ENCODE measurements at places on chromosomes 2 and 18. TPM values are rescaled to one million over a fixed set of nuclear protein-coding genes. Genes with fewer than 3 reads are reported as not detected.

SP9 gene
- 0.22 TPM for polyA plus RNA-seq

PLGLB2 gene
- 1.7 TPM for polyA plus RNA-seq

C1GALT1C1L gene
- 2.1 TPM for polyA plus RNA-seq

CIDEA gene
- polyA plus RNA-seq, result not detected

ICA1L gene
- 10.4 TPM for polyA plus RNA-seq

TXNDC2 gene
- polyA plus RNA-seq, result not detected

FBLN7 gene
- 6.8 TPM for polyA plus RNA-seq

WDR7 gene
- polyA plus RNA-seq, result 41.9 TPM

DSG3 gene
- 0.04 TPM for polyA plus RNA-seq

DNAH7 gene
- 2.3 TPM for polyA plus RNA-seq

MYL1 gene
- not detected for polyA plus RNA-seq

SERPINB2 gene
- not detected for polyA plus RNA-seq

VSNL1 gene
- polyA plus RNA-seq, result 442 TPM

SMARCAL1 gene
- 3.3 TPM for polyA plus RNA-seq

PFN4 gene
- not detected for polyA plus RNA-seq

OSGEPL1 gene
- 30.2 TPM for polyA plus RNA-seq

UGT1A8 gene
- not detected for polyA plus RNA-seq

ICOS gene
- polyA plus RNA-seq, result not detected

FAM228A gene
- 2.6 TPM for polyA plus RNA-seq

LRRC30 gene
- not detected for polyA plus RNA-seq

TMEM247 gene
- polyA plus RNA-seq, result not detected

IL1RN gene
- polyA plus RNA-seq, result not detected

CD302 gene
- 5.9 TPM for polyA plus RNA-seq

ARHGAP15 gene
- polyA plus RNA-seq, result 2.6 TPM

TSPYL6 gene
- polyA plus RNA-seq, result not detected

POTEE gene
- not detected for polyA plus RNA-seq

SERPINB10 gene
- polyA plus RNA-seq, result not detected

NT5C1B gene
- not detected for polyA plus RNA-seq

PTH2R gene
- polyA plus RNA-seq, result not detected

Data from Purkinje cell (primary cell).